Hematopoietic multipotent progenitor cell treated with erythropoietin and hydrocortisone succinate and interleukin-3 and kit ligand, for 4 days (in vitro differentiated cells): ENCODE measurements at places on chromosomes 2 and 18.

GRCh38 chr2:215489288-215489848, 53.5 kb upstream of the FN1 start:
- DNase-seq, result peak; percentile 4

- DNase-seq, result no peak
Measured at GRCh38 chr2:42545023-42545721, 23.3 kb upstream of the MTA3 start.

DNA sequence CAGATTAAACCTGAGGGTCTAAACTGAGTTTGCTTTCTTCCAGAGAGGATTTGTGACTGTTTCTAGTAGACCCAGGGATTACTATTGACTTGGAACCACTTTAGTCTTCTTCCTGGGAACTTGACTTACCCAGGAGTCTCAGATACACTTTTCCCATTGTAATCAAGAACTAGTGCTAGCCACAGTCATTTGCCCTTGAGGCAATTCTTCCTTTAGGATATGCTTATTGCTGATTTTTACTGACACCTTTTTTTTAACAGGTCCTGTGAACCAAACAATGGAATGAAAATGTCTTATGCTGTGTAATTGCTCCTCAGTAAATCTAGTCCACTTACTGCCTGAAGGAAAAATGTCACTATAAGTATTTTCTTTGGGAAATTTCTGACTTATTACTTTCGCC, 78.3 kb downstream of the TAF4B start:
- no peak for DNase-seq

- no peak for DNase-seq
Measured at GRCh38 chr2:19461504-19462255, 103.3 kb upstream of the OSR1 start.

DNA sequence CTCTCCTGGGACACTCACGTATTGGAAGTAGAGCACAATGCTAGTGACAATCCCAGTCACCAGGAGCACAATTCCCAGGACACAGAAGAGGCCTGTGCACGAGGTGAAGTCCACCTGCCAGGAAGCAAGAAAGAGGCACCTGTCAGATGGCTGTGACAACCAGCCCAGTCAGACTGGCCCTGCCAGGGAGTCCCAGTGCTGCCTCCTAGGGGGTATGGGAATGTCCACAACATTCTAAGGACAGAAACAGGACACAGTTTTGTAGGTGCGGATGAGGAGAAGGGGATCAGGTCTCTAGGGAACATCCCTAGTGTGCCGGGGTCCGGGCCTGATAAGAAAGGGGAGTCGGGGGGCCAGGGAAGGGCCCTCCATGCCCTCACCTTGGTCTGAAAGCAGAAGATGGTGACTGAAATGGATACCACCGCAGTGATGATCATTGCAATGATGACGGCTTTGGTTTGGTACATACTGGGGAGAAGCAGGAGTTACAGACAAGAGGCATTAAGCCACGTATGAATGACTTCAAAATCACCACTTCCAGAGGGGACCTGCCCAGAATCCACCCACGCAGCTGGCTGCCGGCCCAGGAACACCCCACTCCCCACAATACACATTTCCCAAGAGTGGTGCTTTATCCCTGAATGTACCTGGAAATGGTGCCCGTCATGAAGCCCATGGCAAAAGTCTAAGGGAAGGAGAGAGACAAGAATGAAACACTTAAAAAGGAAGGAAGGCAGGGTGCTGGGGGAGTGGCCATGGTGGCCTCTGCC, 6.9 kb downstream of the PNKD start:
- no peak for DNase-seq

GRCh38 chr2:222635295-222635694, 20.6 kb downstream of the FARSB start:
- DNase-seq, result no peak

DNA sequence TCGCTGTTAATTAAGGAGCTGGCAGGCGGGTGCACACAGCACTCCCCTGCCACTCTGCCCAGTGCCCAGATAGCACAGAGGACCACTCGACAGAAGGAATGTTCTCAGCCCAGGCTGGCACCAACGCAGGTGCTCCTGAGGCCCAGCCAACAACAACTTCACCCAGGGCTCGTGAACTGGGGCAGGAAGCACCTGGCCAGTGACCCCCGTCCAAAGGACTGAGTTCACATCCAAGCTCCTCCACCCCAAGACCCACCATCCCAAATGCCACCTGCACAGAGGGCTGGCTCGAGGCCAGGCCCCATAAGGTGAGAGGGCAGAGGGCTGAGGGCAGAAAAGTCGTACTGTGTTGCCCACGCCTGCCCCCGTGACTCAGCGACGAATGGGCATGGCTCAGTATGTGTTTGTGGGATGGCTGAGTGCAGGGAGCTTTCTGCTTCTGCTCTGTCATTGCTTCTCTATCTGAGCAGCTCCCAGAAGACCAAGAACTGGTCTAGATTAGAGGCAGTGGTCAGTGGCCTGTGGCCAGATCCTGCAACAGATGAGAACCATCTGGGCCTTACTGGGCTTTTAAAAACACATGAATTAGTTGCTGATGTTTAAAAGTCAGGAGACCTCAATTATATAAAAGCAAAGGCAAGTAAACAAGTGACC, 68.4 kb downstream of the POLR1A start:
- DNase-seq, result peak; percentile 84

- DNase-seq, result peak; percentile 47
Measured at GRCh38 chr2:223692191-223692947, 90.2 kb upstream of the SCG2 start.

DNA sequence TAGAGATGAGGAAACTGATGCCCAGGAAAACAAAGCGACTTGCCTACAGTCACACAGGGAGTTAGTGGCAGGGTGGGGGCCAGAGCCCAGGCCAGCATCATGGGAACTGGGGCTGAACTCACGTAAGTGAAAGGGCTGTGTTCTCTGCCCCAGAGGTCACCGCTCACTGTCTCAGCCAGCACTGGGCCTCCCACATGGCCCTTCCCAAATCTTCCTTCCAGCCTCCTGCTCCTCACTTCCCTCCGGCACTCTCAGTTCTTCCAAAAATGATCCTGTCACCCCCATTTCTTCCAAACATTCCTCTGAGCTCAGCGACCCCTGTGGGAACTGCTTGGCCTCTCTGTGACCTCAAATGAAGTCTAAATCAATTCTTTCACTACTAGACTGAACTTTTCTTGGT, 90.5 kb upstream of the TMEM247 start:
- no peak for DNase-seq

DNA sequence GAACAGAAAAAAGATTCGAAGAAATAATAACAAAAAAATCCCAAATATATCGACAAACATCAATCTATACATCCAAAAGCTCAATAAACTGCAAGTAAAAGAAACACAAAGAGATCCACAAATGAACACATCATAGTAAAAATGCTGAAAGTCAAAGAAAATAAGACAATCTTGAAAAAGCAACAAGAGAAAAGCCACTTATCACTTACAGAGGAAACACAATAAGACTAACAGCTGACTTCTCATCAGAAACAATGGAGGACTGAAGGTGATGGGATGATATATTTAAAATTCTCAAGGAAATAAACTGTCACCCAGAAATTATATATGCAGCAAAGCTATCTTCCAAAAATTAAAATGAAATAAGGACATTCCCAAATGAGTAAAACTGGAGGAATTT, 140.3 kb downstream of the NDUFA10 start:
- DNase-seq, result no peak

GRCh38 chr18:35875566-35875965, 96.9 kb upstream of the RMP24 start:
- DNase-seq, result no peak

DNA sequence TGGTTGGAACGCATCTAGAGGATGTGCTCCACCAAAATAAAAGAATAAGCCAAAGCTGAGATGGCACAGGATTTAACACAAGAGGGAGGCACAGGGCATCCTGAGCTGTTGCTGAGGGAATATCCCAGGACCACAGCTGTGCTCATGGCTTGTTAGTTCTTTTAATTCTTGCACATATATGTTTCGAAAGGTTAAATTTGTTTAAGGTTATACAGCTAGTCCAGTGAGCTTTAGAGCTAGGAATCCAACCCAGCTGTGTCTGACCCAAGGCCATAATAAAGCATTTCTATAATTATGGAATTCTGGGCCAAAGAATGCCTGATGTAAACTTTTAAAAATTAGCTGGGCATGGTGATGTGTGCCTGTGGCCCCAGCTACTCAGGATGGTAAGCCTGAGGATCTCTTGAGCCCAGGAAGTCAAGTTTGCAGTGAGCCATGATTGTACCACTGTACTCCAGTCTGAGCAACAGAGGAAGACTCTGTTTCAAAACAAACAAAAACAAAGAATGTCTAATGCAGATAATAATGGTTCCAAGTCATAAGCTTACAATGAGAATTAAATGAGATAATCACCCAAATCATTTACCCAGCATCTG, 66.4 kb upstream of the CCBE1 start:
- DNase-seq, result no peak

- peak; percentile 77 for DNase-seq
Measured at GRCh38 chr2:26942543-26943295, 27.7 kb upstream of the MAPRE3 start.

GRCh38 chr2:75453384-75454240, 107.1 kb downstream of the EVA1A start:
- no peak for DNase-seq

DNA sequence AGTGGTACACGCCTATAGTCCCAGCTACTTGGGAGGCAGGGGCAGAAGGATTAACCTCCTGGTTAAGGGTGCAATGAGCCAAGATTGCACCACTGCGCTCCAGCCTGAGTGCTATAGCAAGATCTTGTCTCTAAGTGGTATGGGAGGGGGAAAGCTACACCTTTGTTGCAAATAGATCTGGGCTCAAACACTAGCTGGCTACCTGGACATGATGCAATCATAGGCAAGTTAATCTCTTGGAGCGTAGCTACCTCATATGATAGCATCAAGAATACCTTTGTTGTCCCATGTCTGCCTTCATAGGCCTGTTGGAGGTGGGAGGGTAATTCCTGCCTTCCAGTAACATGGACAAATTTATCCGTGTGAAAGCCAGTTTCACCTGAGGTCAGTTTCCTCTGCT, 15.7 kb downstream of the KLHL29 start:
- no peak for DNase-seq

DNA sequence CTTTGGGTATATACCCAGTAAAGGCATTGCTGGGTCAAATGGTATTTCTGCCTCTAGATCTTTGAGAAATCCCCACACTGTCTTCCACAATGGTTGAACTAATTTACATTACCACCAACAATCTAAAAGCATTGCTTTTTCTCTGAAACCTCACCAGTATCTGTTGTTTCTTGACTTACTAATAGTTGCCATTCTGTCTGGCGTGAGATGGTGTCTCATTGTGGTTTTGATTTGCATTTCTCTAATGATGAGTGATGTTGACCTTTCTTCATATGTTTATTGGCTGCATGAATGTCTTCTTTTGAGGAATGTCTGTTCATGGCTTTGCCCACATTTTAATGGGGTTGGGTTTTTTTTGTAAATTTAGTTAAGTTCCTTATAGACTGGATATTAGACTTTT, 382.6 kb upstream of the ZNF804A start:
- no peak for DNase-seq

GRCh38 chr18:11159844-11160243, 10.5 kb upstream of the PIEZO2 start:
- DNase-seq, result no peak

DNA sequence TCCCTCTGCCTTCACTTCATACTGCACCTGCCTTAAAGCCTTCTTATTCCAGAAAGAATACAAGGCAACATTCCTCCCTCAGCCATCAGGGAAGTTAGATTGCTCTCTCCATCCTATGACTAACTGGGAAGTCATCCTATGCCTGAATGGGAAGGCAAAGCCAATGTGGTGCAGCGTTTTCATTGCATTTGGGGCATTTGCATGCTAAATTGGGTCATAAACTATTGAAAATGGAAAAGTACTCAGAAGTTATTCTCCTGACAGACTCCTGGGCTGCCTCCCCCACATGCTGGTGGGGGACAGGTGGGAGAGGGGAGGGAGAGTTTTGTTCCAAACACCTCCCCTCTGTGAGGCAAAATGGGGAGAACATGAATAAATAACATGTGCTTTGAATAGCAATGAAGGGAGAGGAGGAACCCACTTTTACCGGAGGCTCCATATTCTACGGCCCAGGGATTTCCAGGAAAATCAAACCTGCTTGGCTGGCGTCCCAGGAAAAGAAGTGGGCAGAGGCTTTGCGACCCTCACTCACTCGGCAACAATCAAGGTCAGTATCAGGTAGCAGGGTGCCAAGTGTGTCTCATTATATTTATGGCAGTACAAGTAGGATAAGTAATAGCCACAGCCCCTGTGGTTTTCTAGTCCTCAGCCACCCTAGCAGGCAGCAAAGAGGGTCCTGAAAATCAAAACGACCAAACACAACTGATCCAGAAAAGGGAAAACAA, 84.1 kb downstream of the BOD1L2 start:
- DNase-seq, result no peak

GRCh38 chr2:33366473-33366872, 110.0 kb upstream of the RASGRP3 start:
- DNase-seq, result peak; percentile 59

DNA sequence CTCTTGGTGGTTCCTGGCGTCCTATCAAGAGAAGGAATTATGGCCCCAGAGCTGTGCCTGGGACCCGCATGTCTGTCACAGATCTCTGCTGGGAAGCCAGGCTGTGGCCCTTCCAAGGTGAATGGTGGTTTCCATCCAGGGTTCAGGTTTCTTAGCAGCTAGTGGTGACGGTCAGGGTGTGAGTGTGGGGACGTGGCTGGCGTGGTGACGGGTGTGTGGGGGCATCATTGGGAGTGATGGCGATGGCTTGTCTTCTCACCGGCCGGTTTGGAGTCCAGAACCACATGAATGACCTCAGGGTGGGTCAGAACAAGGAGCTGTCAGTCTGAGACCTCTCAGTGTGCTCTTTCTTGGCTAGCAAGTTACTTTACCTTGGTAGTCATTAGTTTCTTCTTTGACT, 52.6 kb downstream of the AGAP1 start:
- no peak for DNase-seq

- no peak for DNase-seq
Measured at GRCh38 chr2:45605116-45605515, 6.0 kb downstream of the SRBD1 start.

- DNase-seq, result no peak
Measured at GRCh38 chr2:65620026-65620425, 187.6 kb upstream of the SPRED2 start.

GRCh38 chr18:7202169-7202568, 28.7 kb upstream of the LRRC30 start:
- no peak for DNase-seq

DNA sequence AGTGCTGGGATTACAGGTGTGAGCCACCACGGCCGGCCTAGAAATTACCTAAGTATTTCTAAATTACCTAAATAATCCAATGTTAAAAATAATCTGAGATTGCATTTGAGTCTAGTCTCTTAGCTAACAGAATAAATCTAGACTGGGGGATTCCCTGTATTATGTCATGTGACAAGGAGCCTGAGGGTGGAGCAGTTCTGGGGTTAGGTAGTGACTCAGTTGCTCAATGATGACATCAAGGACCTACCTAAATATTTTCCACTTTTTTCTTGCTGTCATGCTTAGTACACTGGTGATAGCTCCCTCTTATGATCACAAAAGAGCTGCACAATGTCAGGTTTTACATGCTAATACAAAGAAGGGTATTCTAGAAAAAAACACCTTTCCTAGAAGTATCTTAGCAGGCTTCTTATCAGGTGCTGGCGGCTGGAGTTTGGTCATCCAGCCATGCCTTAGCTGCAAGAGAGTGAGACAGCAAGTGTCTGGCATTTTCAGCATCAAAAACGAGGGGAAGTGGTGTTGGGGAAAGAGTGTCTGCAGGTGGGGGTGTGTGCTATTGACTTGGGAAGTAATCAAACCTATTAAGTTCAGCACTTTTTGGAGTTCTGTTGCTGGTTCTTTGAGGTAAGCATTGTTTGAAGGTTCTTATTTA, 17.5 kb upstream of the CEP192 start:
- no peak for DNase-seq

GRCh38 chr2:237955640-237956401, 11.0 kb upstream of the UBE2F start:
- DNase-seq, result peak; percentile 69
